ENCODE measurements at places on chromosomes 16 and 17.

DNA sequence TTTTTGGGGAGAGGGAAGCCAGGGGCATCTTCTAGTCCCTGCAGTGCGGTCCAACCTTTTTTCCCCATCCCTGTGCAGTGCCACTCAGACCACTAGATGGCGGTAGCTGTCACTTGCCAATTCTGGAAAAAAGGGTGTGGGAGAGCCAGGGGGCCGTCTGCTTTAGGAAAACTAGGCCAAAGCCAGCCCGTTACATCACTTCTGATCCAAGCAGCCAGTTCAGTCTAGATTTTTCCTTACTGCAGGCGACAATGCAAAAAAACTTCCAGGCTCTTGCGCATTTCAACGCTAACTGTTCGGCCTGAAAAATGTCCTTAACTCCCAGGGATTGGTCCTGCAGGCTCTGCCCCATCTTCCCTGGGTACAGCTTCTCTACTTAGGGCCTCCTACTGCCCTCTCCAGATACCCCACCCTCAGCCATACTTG lies 69.2 kb upstream of the CES5A start:
- DNase-seq, result peak; percentile 82

- no peak for DNase-seq
Observed at GRCh38 chr17:17824783-17825614, 11.8 kb downstream of the SREBF1 start.

DNA sequence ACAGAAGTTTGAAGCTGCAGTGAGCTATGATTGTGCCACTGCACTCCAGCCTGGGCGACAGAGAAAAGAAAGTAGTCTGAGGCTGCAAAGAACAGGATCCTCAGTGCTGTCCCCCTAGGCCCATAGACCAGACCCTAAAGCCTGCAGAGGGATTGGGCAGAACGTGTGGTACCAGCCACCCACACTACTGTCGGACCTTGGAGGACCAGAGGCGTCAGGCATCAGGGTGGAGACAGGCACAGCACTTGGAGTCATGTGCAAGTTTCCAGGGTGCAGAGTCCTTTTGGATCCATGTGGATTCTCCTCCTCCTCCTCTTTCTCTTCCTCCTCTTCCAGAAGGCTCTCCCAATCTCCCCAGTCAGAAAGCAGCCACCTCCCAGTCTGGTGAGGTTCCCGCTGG lies 2.2 kb downstream of the SDR42E2 start:
- no peak for DNase-seq

DNA sequence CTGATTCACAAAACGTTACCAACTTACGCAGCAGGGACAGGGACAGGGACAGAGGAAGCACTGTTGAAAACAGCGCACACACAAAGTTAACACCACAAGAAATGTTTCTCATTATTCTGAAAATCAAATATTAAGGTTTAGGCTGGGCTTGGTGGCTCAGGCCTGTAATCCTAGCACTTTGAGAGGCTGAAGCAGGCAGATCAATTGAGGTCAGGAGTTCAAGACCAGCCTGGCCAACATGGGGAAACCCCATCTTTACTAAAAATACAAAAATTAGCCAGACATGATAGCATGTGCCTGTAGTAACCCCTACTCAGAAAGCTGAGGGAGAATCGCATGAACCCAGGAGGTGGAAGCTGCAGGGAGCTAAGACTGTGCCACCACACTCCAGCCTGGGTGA lies 4.2 kb downstream of the CYTH1 start:
- DNase-seq, result no peak

DNA sequence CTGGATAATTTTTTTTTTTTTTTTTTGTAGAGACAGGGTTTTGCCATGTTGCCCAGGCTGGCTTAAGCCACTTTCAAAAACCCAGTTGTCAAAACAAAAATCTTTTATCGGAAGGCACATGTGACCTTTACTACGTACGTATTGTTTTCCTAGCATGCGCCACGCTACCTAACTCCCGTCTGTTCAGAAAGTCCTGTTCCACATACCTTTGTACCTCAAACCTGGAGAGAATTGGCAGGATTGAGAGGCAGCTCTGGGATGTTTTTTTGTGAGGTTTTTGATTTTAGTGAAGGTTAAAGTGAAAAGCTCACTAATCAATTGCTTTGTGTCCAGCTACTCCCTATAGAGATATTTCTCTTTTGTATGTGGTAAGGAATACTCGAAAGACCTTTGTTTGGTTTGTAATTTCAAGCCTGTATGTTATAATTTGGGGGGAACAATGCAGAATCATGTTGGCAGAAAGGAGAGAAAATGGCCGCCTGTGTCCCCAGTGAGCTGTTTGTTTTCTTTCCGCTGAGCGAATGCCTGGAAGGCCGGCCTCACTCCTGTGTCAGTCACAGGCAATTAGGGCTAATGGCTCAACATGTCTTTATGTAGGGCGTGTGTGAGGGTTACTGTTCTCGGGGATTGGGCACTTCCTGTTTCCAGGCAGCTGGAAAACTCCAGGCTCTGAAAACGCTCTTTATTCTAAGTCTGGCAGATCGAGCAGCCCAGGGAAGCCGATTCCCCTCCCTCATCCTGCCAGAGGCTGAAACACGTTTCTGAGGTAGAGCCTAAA lies 60.8 kb upstream of the CLEC18A start:
- DNase-seq, result peak; percentile 88

DNA sequence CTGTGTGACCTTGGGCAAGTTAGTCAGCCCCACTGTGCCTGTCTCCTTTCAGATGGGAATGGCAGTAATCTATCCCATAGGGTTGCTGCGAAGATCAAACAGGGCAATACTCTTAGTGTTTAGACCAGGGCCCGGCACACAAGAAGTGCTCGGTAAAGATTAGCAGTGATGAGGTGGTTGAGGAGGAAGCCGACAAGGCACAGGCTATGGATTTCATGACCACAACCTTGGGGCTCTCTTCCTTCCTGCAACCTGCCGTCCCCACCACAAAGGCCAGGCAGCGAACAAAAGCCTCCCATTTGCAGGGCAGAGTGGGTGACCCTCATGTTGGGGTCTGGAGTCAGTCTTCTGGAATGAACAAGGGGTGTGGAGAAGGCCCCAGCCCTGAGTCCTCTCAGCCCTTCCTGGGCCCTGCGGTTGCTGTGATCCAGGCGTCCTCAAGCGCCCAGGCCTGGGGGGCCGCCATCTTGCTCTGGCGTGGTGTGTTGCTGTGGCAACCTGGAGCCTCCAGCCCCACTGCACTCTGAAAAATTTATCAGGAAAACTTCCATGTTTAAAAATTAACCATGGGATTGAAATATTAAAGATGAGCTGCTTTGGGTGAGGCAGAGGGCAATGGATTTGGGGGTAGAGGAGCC lies 9.8 kb downstream of the ADAM11 start:
- no peak for DNase-seq

- DNase-seq, result no peak
Observed at GRCh38 chr17:83083368-83084201, 4.2 kb downstream of the METRNL start.

DNA sequence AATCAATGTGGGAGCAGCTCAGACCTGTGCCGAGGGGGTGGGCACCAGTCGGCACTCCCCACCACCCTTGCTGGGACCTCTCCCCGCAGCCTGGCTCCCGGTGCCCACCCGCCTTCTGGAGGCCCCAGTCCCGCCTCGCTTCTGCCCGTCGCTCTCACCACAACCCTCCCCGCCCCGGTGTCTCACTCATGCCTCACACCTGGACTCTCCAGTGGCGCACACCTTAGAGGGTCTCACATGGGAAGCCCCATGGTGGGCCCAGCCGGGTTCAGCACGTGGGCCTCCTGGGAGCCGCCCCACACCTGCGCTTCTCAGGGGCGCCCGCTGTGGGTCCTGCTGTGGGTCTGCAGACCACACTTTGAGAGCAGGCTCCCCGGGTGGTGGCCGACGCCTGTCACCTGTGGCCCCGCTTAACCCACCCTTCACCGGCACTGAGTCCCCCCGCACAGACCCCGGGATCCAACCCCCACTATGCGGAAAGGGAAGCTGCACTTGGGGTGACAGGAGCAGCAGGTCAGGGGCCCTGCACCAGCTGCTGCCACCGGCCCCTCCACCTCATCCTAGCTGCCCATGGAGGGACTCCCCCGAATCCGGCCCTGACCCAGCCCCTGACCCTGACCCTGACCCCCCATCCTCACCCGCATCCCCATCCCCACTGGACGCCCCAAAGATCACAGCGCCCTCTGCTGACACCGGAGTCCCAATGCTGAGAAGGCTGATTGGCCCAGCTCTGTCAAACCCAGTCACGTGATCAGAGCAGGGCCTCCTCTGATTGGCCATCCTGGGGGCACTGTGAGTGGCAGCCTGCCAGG lies 27.4 kb upstream of the SLC38A10 start:
- no peak for DNase-seq

GRCh38 chr17:76082326-76083251 lies 3.6 kb downstream of the ZACN start:
- DNase-seq, result no peak

GRCh38 chr16:85974428-85975375 lies 75.7 kb downstream of the IRF8 start:
- DNase-seq, result no peak

GRCh38 chr16:17404941-17405689 lies 65.6 kb downstream of the XYLT1 start:
- peak; percentile 99 for DNase-seq

GRCh38 chr17:72555052-72555451 lies 434.2 kb downstream of the SOX9 start:
- DNase-seq, result no peak

GRCh38 chr17:4152471-4152870 lies 9.5 kb downstream of the CYB5D2 start:
- no peak for DNase-seq

DNA sequence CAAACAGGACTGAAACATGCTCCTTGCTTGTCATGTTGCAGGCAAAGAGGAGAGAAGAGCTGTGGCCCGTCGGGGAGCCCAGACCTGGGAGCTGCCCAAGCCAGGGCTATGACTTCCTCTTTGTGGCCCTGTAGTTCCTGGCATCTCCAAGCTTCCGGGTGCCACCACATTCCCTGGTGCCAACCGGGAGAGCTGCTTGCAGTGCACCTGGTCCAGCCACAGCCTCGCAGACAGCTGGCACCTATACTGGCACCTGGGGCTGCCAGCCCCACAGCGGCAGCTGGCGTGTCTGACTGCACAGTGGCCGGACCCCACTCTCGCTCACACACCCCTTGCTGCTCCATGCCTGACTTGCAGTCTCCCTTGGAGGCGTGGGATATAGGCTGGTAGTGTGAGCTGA lies 37.1 kb upstream of the FOXJ1 start:
- DNase-seq, result no peak

DNA sequence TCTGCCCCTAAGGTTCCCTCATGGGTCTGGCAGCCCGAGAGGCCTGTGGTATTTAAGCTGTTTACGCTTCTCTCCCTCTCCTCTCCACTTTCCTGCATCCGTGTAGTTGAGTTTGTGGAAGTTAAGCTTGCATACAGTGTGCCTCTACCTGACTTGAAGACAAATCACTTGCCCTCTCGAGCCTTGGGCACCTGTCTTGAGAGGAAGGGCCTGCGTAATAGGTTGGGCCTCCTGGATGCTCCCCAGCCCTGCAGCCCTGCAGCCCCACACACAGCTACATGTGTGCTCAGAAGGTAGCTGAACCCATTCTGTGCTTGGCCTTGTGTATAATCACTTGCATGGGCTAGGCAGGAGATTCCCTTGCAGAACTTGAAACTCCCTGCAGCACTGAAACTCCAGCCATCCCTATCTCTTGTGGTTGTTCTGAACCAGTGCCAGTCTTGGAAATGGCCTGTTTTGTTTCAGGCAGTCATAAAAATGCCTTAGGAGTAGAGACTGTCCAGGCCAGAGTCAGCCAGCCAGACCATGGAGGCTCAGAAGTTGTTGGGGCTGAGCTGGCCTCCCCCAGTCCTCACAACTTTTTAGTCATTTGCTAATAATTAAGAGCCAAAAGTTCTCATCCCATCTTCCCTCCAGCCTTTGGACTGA lies 134.6 kb downstream of the CLEC16A start:
- no peak for DNase-seq

- DNase-seq, result peak; percentile 40
Observed at GRCh38 chr16:75011634-75012307, 12.9 kb downstream of the ZNRF1 start.

DNA sequence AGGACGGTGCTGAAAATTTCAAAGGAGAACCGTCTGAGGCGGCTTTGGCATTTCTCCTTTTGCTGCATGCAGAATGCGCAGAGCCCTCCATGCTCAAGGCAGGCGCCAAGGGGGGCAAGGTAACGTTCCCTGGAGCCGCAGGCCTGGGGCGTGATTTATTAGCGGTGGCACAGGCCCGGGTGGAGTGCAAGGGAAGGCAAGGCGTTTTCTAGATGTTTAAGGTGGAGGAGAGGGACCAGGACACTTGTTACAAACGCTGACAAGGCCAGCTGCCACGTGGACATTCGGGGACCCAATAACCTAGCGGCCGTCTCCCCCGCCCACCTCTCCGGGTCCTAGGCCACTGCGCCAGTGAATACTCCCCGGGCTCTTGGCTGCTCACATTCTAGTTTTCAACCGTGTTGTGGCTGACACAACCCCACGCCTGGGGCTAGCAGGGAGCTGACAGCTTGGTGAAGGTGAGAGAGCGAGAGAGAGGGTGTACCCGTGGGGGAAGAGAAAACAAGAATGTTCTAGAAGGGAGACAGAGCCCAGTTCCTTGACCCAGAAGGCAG lies 250.1 kb downstream of the C16orf95 start:
- DNase-seq, result no peak

DNA sequence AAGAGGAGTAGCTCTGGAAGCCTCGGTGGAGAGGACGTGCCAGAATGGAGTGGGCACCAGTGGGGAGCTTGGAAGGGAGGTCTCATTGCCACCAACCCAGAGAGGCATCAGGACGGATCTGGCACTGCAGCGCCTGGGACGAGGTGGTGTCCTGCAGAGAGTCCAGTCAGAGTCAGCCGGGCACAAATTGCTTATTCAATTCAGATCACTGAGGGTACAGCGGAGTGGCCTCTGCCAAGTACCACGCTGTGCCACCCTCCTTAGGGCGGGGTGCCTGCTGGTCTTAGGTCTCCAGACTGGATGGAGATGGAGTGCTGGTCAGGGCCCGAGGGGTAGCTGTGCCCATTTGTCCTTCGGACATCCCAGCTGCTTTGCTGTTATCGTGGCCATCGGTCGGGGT lies 18.9 kb upstream of the SPPL2C start:
- DNase-seq, result peak; percentile 71

- DNase-seq, result no peak
Observed at GRCh38 chr17:78396441-78397337, 18.2 kb downstream of the PGS1 start.

- no peak for DNase-seq
Observed at GRCh38 chr17:18070861-18071340, 16.8 kb upstream of the DRG2 start.

DNA sequence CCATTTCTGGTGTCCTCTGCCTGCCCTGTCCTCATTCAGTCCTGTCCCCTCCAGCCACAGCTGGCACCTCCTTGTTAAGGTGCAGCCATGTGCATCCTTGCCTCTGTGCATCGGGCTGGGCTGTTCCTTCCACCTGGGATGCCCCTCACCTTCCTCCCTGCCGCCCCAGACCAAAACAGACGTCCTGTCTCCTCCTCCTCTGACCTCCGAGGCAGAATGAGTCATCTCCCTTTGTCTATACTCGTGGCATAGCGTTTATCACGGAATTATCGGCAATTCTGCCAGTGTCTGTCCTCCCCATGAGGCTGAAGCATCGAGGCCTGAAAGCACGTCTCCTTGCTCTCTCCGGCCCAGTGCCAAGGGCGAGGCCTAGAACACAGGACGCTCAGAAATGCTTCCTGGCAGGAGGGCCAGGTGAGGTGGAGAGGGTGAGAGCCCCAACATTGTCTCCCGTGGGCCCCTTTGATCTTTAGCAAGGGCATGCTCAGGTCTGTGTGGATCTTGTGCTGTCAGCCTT lies 4.6 kb downstream of the RAI1 start:
- DNase-seq, result no peak

Data from hippocampal formation (tissue), 2 donors.